Naive thymus-derived CD4-positive, alpha-beta T cell (primary cell): ENCODE measurements at places on chromosomes 7 and 10. TPM values are rescaled to one million over a fixed set of nuclear protein-coding genes. Genes with fewer than 3 reads are reported as not detected.

CALHM2 gene
- 19.2 TPM for total RNA-seq

SPDYE2B gene
- not detected in 2 replicates for total RNA-seq

- no peak overlapping the region for H3K27ac ChIP-seq
- H3K36me3 ChIP-seq, result no peaks in the 10 kb centered on the region
- H3K4me3 ChIP-seq, result no peak overlapping the region
- DNase-seq, result no peak
- H3K4me1 ChIP-seq, result no peaks in the 10 kb centered on the region
These were observed 268.3 kb upstream of the MTPN start for GRCh38 chr7:136245327-136246004.

DNA sequence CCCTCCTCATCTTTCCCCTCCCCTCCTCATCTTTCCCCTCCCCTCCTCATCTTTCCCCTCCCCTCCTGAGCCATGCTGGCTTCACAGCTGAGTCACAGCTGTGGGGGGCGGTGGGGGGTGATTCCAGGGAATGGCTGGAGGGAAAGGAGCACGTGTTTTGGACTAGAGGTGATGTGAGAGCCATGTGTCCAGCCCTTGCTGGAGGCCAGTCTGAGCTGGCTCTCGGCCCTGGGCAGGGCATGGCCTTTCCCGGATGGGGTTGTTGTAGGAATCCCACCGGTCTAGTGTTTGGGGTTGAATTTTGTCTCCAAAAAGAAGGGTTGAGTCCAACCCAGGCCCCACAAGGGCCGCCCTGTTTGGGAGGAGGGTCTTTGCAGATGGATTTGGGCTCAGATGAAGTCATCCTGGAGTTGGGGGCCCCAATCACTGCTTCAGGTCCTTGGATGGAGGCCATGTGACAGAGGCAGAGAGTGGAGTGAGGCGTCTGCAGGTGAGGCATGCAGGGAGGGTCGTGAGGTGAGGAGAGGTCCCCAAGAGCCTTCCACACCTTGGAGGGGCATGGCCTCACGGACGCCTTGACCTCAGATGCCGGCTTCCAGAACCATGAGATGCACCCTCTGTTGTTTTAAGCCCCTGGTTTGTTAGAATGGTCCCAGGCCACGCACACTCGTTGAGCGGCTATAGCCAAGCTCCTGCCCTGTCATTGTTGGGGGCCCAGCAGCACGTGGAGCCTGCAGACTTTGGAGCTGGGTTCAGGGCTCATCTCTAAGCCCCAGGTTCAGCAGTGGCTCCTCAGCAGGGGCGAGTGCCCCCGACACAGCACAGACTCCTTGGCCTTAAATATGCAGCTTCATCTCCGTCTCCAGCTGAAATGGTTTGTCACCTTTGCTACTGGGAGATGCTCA, 101.6 kb downstream of the DNAJB6 start:
- no peaks in the 10 kb centered on the region for H3K27me3 ChIP-seq
- H3K4me3 ChIP-seq, result no peak overlapping the region
- no peaks in the 10 kb centered on the region for H3K4me1 ChIP-seq
- no peak overlapping the region for H3K27ac ChIP-seq
- DNase-seq, result no peak
- no peaks in the 10 kb centered on the region for H3K36me3 ChIP-seq

DNA sequence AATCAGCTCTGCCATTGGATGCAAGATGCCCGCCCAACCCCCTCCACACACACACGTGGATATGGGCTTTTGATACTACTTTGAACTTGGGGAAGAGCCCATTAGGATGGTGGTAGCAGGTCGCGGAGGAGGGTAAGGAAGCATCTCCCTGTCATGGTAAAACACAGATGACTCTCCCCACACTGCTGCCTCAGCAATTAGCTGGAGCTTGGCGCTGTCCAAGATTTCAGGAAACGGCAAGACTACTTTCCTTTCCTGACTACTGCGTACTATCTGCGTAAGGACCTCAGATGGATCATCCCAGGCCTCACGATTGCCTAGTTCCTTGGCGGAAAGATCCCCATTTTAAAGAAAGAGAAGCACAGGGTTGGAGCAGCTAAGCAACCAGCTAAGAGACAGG, 134.3 kb downstream of the C10orf90 start:
- H3K36me3 ChIP-seq, result no peaks in the 10 kb centered on the region
- H3K27me3 ChIP-seq, result no peaks in the 10 kb centered on the region
- no peak for DNase-seq
- no peak overlapping the region for H3K4me3 ChIP-seq
- H3K4me1 ChIP-seq, result no peaks in the 10 kb centered on the region

DNA sequence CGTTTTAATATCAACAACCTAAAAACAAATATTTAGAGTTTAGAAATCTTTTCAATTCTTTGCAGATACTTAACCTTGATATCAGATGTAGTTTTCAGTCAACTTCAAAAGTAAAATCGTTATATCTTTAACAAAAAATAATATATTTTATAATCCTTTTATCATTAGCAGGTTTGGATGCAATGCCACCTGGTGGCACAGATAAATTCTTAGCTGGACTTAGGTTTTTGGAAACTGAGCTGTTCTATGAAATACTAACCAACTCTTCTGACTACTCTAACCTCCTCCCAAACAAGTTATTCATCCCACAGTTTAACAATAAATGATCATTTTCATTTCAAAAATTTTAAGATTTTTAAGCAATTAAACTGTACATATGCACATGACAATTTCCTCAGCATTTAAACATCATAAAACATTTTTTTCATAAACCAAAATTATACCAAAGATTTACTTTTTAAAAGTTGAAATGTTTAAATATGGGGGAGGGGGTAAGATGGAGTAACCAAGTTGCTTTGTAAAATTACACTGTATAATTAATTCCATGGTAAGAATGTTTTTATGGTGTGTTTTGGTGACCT, 56.9 kb downstream of the HIBADH start:
- H3K27me3 ChIP-seq, result no peaks in the 10 kb centered on the region
- no peaks in the 10 kb centered on the region for H3K36me3 ChIP-seq
- H3K4me3 ChIP-seq, result no peak overlapping the region
- no peak for DNase-seq

- no peak overlapping the region for H3K27ac ChIP-seq
- no peak for DNase-seq
- H3K4me1 ChIP-seq, result no peaks in the 10 kb centered on the region
These were observed 187.5 kb upstream of the NFE2L3 start for GRCh38 chr7:25964483-25964991.
